ENCODE measurements at places on chromosomes 7 and 10.

DNA sequence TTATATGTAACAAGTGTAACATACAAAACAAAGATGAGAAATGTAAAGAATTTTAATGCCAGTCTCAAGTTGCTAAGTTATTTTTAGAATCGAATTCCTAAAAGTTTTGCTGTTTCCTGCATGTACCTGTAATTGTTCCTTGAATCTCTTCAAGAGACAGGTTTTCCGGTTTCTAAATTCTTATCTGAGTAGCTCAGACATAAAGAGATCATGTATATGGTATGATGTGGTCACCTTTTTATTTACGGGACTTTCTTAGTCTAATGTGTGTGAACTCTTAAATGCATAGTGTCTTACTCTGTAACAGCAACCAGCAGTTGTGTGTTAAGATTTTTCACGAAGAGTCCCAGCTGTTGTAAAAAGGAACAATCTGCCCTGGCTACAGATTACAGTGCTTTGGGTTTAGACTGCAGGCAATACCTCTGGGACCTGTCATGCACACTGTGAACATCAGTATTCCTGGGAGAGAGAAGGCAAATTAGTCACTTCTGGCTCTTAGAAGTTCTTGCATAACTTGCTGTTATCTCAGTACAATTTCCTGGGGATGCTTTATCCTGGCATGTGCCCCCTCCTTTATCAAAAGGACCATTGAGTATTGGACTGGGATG lies 263.4 kb downstream of the BICC1 start:
- no peak for DNase-seq

DNA sequence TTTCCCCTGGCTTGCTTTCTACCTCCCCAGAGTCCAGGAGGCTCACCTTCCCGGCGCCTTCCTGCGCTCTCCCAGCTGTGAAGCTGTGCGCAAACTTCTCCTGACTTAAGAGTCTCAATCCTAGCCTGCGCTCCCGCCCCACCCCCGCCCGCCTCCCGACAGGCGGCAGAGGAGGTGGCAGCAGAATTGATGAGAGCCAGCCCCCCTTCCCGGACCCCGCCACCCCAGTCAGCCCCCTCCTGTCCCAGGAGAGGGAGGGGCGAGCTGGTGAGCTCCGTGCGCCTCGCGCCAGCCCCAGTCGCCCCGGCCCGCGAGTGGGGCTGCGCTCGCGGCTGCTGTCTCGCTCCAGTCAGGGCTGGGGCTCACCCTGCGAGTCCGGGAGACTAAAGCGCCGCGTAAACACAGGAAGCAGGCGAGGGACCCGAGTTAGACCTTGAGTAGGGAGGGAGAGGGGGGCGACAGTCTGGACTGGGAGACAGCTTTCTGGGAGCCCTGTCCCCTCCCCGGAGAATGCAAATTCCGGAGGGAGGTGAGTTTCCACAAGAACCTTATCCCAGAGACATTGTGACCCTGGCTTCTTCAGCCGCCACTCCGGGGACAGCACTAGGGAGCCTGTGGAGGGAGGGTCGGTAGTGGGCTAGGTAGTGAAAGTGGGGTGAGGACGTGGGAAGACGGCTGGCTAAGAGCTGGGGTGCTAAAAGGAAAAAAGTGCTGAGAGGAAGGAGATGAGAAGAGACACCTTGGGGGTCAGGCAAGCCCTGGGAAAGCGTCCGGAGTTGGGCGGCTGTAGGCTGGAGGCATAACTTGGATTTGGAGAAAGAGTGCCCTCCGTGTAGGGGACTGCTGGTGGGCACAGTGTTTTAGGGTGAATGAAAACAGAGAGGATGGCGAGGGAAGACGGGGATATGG lies at the start of gene CALCR:
Gene CALCR (minus strand): TSS at position 79 of the 909 bp plus-strand sequence. CDS start 87,743 bp downstream, outside the sequence.
- DNase-seq, result no peak

- DNase-seq, result no peak
Observed at GRCh38 chr7:113806633-113807327, 112.0 kb downstream of the PPP1R3A start.

DNA sequence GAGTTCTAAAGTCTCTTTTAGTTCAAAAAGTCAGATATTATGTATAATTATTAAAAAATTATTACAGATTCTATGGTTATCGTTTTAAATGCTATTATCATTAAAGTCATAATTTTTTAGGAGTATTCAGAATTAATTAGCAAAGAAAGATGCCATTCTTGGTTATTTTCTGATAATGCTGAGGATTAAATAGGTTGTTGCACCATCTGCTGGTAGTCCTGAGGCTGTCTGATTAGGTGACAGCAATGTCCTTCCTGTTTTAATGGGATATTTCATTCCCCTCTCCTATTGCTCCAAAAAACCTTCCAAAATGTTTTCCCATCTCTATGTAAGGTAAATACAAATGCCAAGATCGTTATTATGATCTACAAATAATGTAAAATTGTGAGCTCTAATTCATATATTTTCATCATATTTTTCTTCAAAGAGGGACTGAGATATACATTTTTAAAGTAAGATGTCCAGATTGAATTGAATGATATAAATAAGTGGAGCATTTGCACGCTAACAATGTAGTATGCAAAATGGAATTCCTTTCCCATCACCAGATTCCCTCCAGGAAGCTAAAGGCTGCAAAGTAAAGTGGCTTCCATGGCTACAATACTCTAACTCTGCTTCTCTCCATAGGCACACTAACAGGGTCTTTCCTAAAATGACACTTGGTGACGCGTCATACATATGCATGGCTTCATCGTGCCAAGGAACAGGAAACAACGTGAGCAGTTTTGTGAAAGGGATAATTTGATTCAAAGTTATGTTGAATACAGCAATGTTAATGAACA lies 58.8 kb upstream of the AKR1E2 start:
- no peak for DNase-seq

GRCh38 chr10:100053686-100054460 lies 27.8 kb downstream of the CPN1 start:
- no peak for DNase-seq

- no peak for DNase-seq
Observed at GRCh38 chr7:1981878-1982230, 250.9 kb downstream of the MAD1L1 start.

GRCh38 chr7:89477991-89478390 lies 676.3 kb upstream of the STEAP1 start:
- DNase-seq, result no peak

DNA sequence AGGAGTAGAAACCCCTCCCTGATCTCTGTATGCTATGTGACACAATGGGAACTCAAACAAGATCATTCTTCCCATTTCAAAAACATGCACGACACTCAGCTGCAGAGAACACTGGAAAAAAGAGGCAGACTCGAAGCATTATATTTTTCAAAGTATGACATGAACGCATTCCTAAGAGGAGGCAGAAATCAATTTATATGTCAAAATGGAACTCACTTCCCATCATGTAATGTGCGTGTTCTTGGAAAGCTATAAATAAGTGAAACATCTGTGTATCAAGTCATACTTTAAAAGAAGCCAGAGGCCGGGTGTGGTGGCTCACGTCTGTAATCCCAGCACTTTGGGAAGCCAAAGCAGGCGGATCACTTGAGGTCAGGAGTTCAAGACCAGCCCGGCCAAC lies 142.7 kb downstream of the ICA1 start:
- no peak for DNase-seq

- DNase-seq, result no peak
Observed at GRCh38 chr7:158789842-158790241, 39.5 kb downstream of the ESYT2 start.

DNA sequence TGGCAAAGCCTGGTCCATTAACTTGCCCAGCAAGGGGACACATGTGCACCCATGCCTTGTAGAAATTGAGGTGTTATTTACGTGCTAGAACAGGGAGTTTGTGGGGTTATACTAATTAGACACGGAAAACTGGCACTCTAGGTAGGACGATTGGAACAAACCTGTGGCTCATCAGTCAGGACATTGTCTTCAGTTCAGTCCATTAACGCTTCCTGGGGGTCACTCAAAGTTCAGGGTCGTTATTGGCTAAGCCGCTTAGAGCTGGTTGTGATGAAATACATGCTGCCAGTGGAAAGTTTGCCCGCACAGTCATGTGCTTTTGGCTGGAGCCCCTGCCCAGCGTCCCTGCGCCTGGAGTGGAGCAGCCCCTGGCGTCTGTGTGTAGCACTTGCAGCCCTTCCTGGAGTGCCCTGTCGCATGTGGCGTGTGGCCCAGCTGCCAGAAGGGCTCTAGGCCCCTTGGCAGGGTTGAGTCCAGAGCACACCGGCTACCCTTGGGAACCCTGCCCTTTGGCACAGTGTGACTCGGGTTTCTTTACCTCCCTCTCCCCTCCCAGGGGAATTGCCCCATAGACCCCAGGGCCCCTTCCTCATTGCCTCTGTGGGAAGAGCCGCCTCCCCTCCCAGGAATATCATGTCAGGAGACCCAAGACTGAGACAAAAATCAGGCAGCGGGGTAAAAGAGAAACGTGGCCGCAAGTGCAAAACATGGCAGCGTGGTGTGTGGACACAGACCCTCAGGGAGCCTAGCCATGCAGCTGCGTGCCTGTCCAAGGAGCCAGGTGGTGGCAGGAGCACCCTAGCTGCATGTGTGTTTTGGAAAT lies 9.8 kb downstream of the ZNF775 start:
- DNase-seq, result no peak

GRCh38 chr10:128540128-128540762 lies 414.0 kb upstream of the MKI67 start:
- DNase-seq, result no peak

DNA sequence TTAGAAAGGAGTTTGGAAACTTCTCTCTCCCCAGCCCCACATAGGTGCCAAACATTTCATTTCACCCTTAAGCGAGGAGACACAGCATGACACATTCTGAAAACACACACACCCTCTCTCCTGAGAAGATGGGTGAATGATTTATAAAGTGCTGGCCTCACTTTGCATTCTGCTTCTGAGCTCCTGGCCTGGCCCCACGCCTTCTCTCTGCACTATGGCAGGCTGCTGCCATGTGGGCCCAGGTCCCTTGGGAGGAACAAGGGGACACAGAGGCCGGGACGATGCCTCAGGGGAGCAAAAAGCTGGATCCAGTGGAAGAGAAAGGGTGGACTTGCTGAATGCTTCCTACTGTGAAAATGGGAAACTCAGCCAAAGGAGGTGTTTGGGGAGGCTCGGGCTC lies 56.0 kb downstream of the CPXM2 start:
- DNase-seq, result no peak

- DNase-seq, result no peak
Observed at GRCh38 chr7:86785641-86786040, 141.9 kb downstream of the GRM3 start.

- DNase-seq, result no peak
Observed at GRCh38 chr10:3233486-3233990, 61.0 kb upstream of the PITRM1 start.

GRCh38 chr7:33673029-33673700 lies 232.2 kb upstream of the BMPER start:
- DNase-seq, result no peak

DNA sequence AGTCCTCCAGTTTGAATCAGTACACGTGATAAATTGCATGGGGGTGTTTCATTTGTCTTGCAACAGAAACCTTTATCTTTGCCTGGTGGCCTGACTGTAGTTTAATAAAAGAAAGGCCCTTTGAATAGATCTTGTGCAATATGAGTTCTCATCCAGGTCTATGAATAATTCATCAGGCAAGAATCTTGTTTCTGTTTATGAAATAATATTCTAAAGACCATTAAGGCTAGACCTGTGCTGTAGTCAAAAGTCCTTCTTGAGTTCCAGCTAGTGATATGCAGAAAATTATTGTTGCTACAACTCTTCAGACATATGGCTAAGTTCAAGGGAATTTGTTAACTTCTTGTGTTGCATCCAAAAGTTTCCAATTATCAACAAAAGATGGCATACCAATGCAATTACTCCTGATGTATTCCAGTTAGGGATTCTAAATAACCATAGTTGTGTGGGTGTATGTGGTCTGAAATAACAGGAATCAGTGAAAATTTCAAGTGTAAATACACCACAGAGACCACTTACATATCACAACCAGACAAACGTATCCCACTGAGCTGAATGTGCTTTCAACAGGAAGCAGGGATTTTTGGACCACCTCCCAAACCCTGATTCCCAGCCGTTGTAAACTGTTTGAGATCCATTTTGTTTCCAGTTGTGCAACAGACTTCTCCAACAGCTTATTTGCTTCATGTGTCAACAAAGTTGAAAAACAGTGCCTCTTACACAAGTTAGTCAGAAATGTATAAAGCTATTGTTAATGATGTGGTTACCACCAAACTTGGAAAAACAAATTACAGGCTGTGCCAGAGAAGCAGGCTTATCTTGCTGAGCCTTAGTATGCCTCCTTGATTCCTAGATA lies 54.7 kb upstream of the BICC1 start:
- DNase-seq, result no peak

GRCh38 chr10:80535671-80536360 lies 1.9 kb upstream of the SH2D4B start:
- peak; percentile 72 for DNase-seq

DNA sequence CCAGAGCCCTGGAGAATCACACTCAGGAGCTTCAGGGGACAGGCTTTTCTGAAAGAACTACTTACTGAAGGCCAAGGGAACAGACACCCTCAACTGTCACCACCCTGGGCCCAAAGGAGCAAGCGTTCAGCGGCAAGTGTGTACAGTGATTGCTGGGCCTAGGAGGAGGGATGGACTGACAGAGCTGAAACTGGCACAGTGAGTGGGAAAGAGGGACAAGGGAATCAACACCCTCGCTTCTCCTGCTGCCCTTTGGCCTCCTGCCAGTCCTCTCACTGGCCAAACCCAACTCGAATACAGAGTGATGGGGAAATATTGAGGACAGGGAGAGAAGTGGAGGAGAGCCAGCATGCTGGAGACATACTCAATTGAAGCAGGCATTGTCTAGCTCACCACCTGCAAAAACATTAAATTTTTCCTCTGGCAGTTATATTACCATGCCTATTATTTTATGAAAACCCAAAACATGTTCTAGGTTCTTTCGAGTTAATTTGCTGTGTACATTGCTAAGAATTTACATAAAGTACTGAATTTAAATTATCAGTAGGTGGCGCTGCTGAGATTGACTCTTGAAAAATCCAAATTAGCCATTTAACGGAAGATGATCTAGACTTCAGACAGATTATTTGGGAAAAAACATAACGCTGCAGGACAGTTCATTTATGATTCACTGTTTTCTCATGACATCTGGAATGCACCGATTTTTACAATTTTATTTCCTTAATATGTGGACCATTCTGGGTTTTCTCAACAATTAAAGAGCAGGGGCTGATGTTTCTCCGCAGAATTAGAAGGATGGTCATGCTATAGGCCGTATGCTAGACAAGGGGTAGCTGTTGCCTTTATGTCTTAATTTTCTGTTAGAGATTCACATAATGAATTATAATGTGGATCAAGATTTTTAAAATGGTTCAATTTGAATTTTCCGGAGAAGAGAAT lies 14.7 kb upstream of the TMEM236 start:
- no peak for DNase-seq

- DNase-seq, result no peak
Observed at GRCh38 chr10:77943121-77943901, 16.8 kb upstream of the DLG5 start.

- no peak for DNase-seq
Observed at GRCh38 chr7:130985361-130985760, 251.4 kb upstream of the KLF14 start.

Measured in stimulated activated CD4-positive, alpha-beta T cell treated with anti-CD3 and anti-CD28 coated beads, TNF-alpha, amount 100 ng/mL, for 48 hours (primary cell).